ENCODE measurements at places on chromosomes 5 and 9.

- no peak for DNase-seq
Measured at GRCh38 chr9:131475956-131476776, 26.6 kb upstream of the POMT1 start.

DNA sequence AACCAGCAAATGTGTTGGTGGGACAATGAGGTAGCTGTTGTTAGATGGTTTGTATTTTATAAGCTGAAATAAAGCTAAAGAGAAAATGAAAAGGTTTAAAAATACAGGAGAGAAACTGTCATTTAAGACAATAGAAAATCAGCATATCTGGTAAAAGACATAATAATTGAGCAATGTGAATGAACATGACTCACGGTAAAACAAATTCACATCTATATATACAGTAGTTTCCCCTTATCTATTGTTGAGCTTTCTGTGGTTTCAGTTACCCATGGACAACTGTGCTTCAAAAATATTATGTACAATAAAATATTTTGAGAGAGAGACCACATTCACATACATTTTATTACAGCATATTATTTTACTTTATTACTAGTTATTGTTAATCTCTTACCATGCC, 1649.8 kb downstream of the EFNA5 start:
- DNase-seq: no peak

DNA sequence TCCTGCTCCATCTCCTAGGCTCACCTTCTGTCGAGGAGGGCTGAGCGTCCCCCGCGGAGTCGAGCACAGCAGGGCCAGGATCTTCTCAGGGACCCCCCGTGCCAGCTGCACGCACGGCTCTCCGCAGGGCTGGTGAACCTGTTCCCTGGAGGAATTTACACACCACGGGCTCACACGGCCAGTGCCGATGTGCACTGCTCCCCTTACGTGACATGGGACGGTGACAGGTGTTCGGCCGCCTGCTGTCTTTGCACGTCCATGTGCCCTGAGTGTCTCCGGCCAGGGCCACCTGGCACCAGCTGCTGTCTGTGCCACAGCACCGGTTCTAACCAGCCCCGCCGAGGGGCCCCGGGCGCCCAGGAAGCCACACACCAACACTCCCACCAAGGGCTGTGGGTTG, 8.7 kb upstream of the AGPAT2 start:
- DNase-seq: no peak

DNA sequence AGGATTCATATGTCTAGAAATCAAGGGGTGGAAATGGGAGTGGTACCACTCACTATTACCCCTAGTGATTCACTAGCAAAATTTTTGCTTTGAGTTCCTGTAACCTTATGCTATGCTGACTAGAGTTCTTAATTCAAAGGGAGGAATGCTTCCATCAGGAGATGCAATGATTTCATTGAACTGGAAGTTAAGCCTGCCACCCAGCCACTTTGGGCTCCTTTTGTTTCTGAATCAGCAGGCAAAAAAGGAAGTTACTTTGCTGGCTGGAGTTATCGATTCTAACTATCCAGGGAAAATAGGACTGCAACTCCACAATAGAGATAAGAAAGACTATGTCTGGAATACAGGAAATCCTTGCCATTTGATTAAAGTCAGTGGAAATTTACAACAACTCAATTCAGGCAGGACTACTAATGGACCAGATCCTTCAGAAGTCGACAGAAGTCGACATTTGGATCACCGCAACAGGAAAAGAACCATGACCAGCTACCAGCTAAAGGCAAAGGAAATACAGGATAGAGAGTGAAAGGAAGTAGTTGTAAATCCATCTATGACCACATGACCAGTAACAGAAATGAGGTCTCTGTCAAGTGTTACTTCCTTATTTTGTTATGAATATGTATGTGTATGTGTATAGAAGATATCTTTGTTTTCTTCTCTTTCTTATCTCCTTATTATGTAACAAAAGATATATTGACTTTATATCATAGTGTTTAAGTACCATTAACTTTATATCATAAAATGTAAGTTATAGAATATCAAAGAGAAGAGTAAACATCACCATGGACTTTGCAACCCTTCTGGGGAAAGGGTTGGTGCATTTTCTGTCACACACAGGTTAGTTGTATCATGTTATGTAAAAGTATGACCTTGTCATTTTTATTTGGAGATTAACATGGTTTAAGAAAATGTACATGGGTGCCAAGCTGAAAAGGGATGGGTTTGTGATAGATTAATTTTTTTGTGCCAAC, 198.7 kb upstream of the HAPLN1 start:
- DNase-seq: no peak

GRCh38 chr5:74098456-74098855, 472.5 kb downstream of the ARHGEF28 start:
- no peak for DNase-seq

- no peak for DNase-seq
Measured at GRCh38 chr5:113034182-113034773, 57.7 kb downstream of the DCP2 start.

DNA sequence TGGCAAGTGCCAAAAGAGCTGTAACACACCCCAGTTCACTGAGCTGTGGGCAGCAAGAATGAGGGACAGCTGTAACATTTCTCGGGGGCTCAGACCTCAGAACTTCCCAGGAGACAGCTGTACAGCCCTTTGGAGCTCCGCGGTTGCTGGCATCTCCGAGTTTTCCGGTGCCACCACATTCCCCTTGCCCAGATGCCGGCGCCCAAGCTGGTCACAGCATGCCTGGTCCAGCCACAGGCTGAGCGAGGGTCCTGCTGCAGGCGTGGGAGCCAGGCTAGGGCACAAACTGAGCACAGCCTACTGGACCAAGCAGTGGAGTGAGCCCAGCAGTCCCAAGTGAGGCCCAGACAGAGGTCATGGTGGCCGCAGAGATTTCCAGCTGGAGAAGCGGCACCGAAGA, 797.7 kb upstream of the EDIL3 start:
- DNase-seq: no peak

- no peak for DNase-seq
Measured at GRCh38 chr9:16675131-16675530, 195.3 kb downstream of the BNC2 start.

Measured in head of caudate nucleus (tissue), 42 donors.